ENCODE measurements at places on chromosomes 7 and 10. TPM values are rescaled to one million over a fixed set of nuclear protein-coding genes. Genes with fewer than 3 reads are reported as not detected.

DNA sequence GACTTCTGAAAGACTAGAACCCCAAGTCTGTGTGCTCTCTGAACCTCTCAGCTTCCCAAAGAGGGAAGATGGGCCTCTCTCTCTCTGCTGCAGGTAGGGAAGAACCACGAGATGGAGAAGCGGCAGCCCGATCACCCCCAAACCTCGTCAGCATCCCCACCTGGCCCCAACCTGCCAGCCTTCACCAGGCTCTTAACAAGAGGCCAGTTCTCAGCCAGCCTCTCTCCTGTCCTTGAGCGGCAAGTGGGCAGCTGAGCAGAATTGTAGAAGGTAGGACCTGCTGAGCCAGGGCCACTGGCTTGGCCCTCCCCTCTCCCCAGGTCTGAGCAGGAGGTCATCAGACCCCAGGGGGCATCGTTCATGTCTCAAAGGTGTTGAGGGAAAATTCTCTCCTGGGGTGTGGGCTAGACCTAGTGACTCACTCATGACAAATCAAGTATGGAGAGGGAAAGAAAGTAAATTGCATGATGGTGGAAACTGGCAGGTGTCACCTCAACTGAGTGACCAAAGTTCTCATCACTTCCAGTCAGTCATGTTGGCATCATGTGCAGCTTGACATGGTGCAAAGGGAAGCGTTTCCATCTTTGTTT is 92.0 kb upstream of the GPR26 start:
- no peak for DNase-seq

GRCh38 chr10:77872947-77873535 is 53.5 kb downstream of the DLG5 start:
- no peak for DNase-seq

DNA sequence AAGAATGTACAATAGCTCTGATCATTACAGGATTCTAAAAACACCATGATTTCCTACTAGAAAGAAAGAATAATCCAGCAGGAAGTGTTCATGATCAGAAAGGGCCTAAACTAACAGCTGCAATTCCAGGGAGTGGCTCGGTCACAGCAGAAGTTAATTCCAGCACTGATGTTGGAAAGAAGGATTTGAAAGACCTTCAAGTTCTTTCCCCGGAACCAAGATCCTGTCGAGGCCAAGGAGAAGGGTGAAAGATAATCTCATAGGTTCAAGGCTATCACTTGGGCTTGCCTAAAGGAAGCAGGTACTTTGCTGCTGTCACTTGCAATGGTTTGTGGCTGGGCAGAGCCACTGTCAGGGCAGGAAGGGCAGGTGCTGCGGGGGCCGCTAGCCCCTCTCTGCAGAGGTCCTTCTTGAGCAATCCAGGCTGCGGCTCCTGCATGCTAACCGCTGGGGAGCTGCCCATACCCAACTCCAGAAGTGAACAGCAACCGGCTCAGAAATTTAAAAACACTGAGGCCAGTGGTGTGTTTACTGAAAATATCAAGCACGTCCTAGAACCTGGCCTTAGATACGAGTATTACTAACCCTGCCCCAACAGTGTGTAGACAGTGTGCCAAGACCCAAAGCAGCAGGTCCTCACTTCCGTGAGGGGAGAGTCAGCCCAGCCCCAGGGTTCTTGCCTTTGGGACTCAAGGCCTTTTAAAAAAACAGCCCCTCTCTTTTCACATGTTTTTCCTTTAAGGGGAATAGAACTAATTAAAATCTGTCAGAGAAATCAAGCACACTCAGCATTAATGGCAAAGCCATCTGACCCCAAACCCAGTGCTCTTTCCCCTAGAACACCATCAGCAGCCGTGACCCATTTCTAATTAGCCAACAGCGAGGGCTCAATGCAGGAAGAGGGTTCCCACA is 76.8 kb downstream of the VIPR2 start:
- no peak for DNase-seq

Gene MMS19
- total RNA-seq = 85.2 TPM

DNA sequence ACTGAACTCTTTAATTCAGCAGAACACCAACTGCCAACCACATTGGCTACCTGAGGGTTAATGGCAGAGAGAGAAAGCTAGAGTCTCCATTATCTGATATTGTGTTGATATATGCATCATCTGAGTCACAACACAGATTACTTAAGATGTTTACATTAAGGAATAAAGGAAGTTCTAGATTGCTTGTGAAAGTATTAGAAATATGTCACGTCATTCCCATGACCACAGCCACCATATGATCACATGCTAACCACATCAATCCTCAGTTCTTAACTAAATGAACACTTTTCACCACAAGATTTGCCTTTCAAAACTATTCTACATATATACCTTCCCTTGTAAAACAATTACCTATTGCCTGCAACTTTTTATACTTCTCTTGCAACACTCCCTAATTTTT is 337.9 kb downstream of the FGFR2 start:
- no peak for DNase-seq

Gene TRPV5
- not detected for total RNA-seq

Gene DPP6
- 0.84 TPM for total RNA-seq

DNA sequence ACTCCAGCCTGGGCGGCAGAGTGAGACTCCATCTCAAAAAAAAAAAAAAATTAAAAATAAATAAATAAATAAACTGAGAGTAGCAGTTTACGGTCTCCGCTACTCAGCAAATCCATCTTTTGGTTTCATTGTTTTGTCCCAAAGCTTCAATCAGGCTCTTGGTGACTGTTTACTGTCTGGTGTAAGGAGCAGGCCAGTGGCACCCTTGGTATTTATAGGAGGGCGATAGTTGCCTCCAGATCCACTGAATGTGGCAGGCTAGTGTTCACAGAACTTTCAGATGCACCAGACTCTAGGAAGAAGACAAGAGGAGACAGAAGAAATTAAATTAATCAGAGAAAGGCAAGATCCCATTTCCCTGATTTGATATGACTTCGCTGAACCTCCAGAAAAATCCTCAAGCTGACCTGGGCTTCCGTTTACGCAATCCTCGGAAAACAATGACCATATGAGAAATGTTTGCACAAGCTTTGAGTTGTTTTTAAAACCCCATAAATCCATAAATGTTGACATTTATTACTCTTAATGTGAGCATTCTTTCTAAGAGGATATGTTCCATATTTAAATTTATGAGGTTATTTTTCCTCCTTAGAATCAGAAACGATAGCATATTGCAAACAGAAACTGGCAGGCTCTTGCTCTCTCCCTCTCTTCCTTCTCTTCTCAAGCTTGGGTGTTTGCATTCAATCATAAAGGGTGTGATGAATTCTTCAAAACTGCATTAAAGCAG is 7.1 kb upstream of the MUC3A start:
- no peak for DNase-seq

- no peak for DNase-seq
These were observed 228.0 kb downstream of the RAB11FIP2 start for GRCh38 chr10:117818721-117819120.

DNA sequence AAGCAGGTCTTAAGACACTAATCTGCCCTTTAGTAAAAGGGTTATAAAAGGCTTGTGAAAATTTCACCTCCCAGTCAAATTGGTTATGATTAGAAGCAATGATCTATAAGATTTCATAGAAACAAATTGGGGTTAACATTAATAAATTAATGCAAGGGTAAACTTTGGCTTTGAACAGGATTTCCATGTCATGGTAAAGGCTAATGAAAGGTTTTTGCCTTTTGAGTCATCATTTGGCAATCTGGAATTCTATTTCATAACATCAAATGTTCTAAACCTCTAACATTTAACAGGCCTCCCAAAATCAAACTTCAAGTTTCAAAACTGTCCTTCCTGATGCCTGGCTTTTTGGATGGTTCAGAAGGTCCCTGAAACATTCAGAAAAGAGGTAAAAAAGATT is 62.4 kb downstream of the COA1 start:
- DNase-seq = no peak

All from kidney epithelial cell (primary cell).